ENCODE measurements at places on chromosomes 7 and 10.

DNA sequence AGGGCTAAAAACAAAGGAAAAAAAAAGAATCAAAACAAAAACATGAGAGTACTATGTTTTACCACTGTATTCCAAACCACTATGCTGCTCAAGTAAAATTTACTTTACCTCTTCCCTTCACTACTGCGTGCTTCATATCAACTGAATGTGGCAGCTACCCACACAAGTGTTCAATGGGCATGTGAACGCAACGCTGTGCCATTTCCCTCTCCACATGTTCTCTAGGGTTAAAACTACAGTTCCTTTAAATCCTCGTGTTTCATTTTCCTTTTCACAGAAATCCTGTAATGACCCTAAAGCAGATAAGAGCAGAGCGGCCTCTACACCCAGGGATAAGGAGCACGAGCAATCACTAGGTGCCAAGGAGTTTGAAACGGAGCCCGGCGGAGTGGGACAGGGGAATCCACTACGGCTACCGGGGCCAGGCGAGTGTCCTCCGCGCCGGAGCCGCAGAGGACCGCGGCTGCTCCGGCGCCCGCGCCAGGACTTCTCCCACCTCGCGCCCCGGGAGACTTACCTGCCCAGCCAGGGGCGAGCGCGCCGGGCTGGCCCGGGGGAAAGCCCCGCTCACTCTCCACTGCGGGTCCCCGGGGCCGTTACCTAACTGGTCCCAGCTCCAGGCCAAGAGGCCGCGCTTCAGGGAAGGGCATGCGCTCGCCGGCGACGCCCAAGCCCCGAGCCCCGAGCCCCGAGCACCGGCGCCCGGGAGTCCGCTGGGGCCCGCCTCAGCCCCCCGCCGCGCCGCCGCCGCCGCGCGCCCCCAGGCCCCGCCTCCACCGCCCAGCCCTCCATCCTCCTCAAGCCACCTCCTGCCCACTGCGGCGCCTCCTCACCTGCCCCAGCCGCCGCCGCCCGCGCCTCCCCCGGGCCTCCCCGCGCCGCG lies 711 bp downstream of the NAMPT start:
- peak; percentile 70 for DNase-seq

GRCh38 chr7:33091111-33091531 lies 18.1 kb downstream of the RP9 start:
- no peak for DNase-seq

- no peak for DNase-seq
Observed at GRCh38 chr10:79285315-79286197, 61.7 kb upstream of the PPIF start.

DNA sequence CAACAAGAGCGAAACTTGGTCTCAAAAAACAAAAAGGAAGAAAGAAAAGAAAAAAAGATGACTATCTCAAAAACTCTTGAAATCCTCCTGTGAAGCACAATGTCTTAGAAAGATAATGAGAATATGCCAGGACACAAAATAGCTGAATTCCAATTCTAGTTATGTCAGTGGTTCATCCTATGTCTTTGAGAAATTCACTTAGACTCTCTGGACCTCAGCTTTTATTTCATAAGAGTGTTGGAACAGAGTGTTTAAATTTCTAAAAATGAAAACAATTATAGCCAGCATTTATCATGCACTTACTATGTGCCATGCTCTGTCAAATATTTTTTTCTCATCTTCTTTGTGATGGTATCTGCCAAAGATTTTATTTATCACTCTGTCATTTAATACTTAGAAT lies 13.3 kb upstream of the HYCC1 start:
- no peak for DNase-seq

GRCh38 chr7:26117142-26117807 lies 34.7 kb upstream of the NFE2L3 start:
- DNase-seq, result no peak

DNA sequence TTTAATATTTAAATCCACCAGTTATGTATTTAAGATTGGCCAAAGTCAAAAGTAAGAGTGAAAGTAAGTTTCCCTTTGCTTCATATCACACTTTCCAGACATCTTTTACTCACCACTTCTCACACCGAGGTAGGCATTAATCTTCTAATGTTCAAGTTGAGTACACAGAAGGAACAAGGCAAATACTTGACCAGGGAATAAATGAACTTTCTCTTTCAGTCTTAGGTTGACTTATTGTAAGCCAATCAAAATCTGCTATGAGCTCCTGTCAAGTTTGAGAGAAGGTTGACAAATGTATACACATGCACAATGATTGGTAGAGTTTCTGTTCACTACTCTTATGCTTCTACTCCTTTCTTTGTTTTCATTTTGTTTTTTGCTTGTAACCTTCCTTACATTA lies 842.5 kb downstream of the REEP3 start:
- no peak for DNase-seq

DNA sequence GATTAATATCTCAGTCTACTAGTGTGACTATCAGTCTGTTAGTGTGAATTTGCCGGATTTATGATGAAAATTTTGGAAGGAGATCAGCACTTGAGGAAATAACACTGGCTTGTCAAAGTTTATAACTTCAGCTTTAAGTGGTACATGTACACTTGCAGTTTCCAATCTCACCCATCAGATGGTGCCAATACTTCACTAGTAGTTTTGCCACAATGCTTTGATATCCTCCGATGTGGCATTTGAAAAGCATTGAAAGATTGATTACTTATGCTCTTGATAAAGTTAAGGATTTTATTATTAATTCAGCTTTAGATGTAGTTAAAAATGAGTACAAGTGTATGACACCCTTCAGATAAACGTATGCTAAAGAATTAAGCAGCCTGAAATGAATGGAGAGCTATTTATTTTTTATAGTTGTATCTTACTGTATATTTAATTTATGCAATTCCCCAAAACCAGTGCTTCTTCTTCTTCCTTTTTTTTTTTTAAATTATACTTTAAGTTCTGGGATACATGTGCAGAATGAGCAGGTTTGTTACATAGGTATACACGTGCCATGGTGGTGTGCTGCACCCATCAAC lies 98.2 kb downstream of the ANLN start:
- no peak for DNase-seq

- no peak for DNase-seq
Observed at GRCh38 chr10:63542835-63543575, 21.8 kb downstream of the REEP3 start.

GRCh38 chr10:116553378-116553980 lies 7.7 kb downstream of the PNLIP start:
- DNase-seq, result no peak

DNA sequence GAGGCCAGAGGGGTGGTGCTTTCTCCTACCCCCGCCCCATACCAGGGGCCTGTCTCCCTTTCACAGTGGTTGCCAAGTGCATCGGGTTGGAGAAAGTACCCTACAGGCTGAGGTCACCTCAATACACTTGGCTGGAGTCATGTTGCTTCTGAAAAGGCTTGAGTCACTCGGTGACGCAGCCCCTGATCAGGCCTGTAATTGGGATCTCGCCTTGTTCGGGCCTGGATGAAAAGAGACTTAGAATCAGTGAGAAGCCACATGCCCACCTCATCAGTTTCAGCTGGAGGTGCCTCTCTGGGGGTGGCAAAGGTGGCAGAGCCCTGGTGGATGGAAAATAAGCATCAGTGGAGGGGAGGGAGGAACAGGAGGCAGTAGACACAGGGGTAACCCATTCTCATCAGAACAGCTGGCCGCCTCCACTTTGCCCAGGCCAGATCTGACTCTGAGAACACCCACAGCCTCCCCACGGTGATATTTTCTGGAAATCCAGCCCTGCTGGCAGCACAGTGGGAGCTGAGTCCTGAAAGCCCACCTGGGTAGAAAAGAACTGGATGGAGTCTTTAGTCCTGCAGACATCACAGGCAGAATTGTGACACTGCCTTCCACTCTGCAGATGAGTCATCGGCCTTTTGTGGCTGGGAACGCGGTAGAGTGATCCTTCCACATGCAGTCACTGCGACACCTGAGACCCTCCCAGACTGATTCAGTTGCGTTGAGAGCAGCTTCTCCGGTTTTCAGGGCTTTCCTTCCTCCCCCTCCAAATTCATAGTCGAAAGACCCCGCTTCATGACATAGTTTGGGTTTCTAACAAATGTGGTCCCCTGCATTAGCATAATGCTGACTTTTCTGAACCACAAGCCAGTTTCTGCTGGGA lies 108.0 kb downstream of the GRK5 start:
- DNase-seq, result no peak

DNA sequence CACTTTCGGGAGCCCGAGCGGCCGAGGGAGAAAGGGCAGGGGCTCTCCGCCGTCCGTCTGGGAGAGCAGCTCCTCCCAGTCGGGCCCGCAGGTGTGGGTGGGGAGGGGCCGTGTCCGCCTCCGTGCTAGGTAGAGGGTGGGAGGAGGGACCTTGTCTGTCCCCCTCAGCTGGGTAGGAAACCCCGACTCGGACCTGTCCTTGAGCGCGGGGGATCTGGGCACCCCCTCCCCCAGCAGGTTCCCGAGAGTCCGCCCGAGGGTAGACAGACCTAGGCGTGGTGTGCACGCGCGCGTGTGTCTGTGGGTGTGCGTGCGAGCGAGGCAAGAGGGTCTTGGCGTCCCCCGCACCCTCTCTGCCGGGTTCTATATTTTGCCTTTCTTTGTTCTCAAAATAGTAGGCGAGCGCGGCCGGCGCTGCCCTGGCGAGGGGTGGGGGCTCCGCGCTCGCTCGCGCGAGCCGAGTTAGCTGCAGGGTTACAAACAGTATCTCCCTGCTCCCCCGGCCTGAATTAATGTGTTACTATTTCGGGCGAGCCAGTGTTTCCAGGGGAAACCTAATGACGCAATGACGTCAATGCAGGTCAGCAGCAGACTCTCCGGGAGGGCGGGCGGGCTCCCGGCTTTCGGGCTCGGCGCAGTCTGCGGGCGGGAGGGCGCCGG lies 73.9 kb upstream of the LEP start:
- no peak for DNase-seq

GRCh38 chr7:29285444-29285793 lies 90.8 kb downstream of the CHN2 start:
- DNase-seq, result no peak

- no peak for DNase-seq
Observed at GRCh38 chr7:153217032-153217431, 457.5 kb downstream of the ACTR3B start.

DNA sequence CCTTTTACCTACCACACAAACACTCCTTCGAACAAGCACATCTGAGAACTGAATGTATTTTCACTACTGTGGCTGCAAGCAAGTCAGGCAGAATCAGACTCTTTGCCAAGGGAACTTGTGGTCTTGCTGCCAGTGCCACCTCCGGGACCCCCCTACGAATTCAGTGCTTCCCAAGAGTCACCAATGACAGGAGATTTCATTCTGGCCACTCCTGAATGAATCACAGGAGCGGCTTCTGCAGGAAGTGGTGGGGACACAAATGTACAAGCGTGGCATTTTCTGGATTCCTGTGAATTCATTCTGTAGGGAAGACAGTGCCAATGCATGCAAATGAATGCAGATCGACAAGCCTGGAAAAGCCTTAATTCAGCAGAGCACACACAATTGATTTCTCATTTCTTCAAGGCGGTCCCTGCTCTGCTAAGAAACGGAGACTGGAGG lies 161.2 kb downstream of the CAMK1D start:
- no peak for DNase-seq

GRCh38 chr10:99394761-99395386 lies 35.5 kb downstream of the GOT1 start:
- DNase-seq, result no peak

GRCh38 chr10:71643904-71644303 lies 75.7 kb downstream of the C10orf105 start:
- no peak for DNase-seq
